Pulmonary artery endothelial cell (primary cell): ENCODE measurements at places on chromosomes 12 and 14.
A peak's percentile ranks its signal among the peaks of the same experiment; 100 is the strongest.

- no peak for DNase-seq
These were observed 29.0 kb downstream of the SCYL2 start for GRCh38 chr12:100295764-100296555.

- DNase-seq: no peak
These were observed 95.9 kb downstream of the TSPAN9 start for GRCh38 chr12:3173008-3173553.

DNA sequence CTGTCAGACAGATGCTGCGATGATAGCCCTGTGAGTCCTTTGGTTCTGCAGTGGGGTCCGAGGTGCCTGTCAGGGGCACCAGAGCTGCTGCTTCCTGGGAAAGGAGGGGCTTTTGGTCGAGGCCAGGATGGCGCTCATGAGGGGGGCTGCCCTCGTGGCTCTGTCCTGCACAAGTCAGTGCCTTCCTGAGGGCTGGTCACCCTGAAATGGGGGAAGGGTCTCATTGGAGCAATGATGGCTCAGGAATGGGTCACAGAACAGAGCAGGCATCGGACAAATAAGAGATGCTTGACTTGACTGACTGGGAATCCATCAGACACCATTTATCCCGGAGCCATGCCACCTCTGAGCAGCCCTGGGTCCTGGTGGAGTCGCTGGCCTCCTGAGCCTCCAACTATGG lies 121.9 kb downstream of the ADGRD1 start:
- DNase-seq: no peak

DNA sequence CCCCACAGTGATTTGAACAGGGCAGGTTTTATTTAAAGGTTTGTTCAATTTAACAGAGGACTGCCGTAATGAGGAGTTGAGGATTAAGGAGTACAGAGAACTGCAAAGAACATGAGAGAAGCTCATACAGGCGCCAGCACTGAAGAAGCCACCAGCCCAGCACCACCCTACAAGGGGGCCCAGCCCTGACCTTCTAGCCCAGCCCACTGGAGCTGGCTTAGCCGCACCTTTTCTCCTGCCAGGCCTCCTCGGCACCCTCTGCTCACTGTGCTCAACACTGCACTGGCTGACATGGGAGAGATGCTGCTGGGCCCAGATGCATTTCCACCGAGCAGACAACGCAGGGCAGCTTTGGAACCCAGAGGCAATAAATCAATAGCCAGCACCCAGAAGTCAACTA lies 36.5 kb upstream of the SFSWAP start:
- no peak for DNase-seq

DNA sequence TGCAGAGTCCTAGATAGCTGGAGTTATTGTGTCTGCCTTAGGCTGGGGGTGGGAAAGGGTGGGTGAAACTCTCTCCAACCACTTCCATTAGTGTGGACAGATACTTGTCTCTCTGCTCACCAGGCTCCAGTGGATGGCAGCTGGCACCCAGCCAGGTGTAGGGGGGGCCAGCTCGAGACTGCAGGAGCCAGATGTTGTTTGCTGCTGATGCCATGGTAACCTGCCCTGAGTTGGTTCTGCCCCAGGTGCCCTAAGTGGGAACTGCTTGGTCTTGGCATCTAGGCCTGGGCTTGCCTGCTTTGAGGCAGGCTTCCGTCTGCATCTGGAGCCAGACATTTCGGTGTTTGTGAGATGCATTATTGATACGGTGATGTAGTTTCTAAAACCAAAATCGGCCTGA lies 82.2 kb downstream of the ADCK1 start:
- no peak for DNase-seq

- DNase-seq: no peak
These were observed 96.7 kb upstream of the CCDC196 start for GRCh38 chr14:66389481-66389880.

DNA sequence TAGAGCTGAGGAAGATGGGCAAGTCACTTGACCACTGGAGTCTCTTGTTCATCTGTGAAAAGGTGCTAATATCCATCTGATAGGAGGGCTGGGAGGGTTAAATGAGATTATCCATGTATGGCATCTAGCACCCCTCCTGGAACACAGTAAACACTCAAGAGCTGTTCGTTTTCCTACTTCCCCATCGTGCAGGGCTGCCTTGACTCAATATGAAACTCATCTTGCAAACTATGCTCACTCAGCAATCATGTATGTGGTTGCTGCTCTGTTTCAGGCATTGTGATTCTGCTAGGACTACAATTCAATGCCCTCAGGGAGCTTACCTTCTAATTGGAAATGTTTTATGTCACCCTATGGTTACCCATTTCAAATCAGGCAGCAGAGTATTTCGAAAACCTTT lies 395.6 kb downstream of the BCAT1 start:
- DNase-seq: no peak

- DNase-seq: peak; percentile 55
These were observed 32.0 kb upstream of the CDKN3 start for GRCh38 chr14:54364555-54365415.

- no peak for DNase-seq
These were observed 39.0 kb downstream of the BAZ2A start for GRCh38 chr12:56591126-56591525.

GRCh38 chr14:65927931-65928356 lies 515.4 kb downstream of the FUT8 start:
- DNase-seq: no peak

DNA sequence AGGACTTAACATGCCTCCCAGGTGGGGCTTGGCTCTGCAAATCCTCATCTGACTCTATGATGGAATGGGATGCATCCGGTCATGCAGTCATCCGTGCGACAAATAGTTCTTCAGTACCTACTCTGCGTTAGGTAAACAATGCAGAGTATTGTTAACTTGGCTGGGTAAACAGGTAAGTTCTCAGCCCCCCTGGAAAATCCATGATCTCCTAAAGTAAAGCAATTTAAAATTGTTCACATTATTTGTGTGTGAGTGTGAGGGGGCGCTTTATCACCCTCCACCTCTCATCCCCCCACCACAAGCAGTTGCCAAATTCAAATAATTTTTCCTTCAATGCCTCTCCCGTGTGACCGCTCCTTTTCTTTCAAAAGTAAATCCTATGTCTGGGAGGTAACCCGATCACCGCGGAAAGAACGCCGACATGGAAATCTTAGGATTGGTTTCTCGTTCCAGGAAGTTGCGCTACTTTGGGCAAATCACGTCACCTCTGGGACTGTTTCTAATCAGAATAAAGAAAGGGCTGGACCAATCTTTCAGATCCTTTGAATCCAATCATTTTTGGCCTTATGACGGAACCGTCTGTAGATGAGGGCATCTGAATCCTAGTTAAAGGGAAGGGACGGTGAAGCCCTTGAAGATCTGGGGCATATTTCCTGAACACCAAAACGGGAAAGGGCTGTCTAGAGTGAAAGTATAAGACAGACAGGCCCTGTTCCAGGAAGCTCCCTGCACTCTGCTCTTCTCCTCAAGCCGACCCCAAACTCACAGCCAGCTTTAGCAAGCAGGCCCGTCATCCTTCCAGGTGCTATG lies 44.0 kb upstream of the SINHCAF start:
- DNase-seq: peak; percentile 8

GRCh38 chr12:64107776-64108175 lies 114.3 kb downstream of the KICS2 start:
- DNase-seq: no peak

DNA sequence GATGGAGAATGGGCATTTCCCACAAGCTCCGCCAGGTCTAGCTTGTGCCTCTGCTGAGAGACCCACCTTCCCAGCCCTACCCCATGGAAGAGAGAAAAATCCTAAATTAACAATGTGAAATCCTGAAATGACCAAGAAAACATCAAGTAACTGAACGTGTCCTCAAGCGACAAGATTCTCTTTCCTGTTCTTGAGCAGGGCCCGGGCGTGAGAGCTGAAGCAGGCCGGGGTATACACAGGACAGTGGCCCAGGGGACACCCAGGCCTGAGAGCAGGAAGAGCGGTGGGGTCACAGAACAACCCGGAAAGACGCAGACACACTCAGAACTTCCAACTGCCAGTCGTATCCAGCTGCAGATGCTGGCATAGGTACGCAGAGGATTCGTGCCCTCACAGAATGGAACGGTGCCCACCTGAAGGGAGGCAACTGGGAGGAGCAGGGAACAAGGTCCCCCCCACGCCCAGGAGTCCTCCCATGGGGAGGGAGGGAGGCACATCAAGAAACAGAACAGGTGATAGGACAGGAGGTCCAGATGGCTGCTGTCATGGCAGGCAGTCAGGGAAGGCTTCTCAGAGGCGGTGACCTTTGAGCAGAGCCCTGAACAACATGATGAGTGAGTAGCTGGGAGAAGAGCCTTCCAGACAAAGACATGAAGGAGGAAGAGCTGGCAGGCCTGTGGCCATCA lies 9.1 kb downstream of the RIMBP2 start:
- DNase-seq: no peak
